ENCODE measurements at places on chromosomes 12 and 14. TPM values are rescaled to one million over a fixed set of nuclear protein-coding genes. Genes with fewer than 3 reads are reported as not detected.

Gene DTD2
- total RNA-seq: 35.3 TPM

Gene CALCOCO1
- total RNA-seq: 125 TPM

Gene MANSC4
- total RNA-seq: not detected

Gene SOAT2
- total RNA-seq: not detected

Gene HRK
- 0.07 TPM for total RNA-seq

Gene CD9
- total RNA-seq: 364 TPM

Gene EIF2B2
- 41.9 TPM for total RNA-seq

Gene PRIM1
- 3.6 TPM for total RNA-seq

Gene CRY1
- 9.8 TPM for total RNA-seq

Gene COL2A1
- total RNA-seq: not detected

Gene KCNH3
- 0.33 TPM for total RNA-seq

Gene FAM186B
- 0.40 TPM for total RNA-seq

Gene LRRIQ1
- 0.17 TPM for total RNA-seq

Gene MORN3
- 0.86 TPM for total RNA-seq

Gene OR4E2
- not detected for total RNA-seq

Gene LMNTD1
- total RNA-seq: 0.63 TPM

Gene TTC8
- total RNA-seq: 24.4 TPM

Gene TDRD9
- total RNA-seq: 8.5 TPM

Gene DPPA3
- total RNA-seq: not detected

Gene CCDC196
- not detected for total RNA-seq

Gene C12orf50
- total RNA-seq: not detected

Gene C2CD5
- 19.4 TPM for total RNA-seq

Gene TIMELESS
- total RNA-seq: 6.7 TPM

Gene KCNH5
- total RNA-seq: 0.07 TPM

Gene ANKS1B
- 1.9 TPM for total RNA-seq

Gene IL22
- not detected for total RNA-seq

Gene PTPRB
- 8.6 TPM for total RNA-seq

Gene KCTD10
- total RNA-seq: 80.9 TPM

Gene C12orf60
- 0.59 TPM for total RNA-seq

Gene CCDC38
- total RNA-seq: not detected

Gene AQP2
- total RNA-seq: not detected

Gene ALX1
- not detected for total RNA-seq

Gene COCH
- 0.46 TPM for total RNA-seq

Gene RHOJ
- 5.0 TPM for total RNA-seq

Measured in smooth muscle cell of the pulmonary artery (primary cell).